NCI-H1105 (cell line): ENCODE measurements at places on chromosomes 6 and 20.

DNA sequence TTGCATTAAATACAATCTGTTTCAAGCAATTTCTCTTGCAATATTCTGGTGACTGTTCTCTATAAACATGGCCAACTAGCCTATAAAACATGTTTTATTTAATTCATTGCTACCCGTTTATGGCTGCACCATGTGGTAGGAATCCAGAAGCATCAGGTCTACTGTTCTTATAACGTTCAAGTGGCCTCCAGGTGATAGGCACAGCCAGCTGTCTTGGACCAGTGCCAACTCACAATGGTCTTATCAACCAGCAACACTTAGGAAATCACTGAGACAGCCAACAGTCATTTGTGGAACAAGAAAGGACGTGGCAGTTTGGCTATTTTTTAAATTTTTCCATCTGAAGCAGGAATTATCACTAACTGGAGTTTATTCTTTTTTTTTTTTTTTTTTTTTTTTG, 193.6 kb downstream of the NKAIN2 start:
- peak; percentile 97 for DNase-seq

DNA sequence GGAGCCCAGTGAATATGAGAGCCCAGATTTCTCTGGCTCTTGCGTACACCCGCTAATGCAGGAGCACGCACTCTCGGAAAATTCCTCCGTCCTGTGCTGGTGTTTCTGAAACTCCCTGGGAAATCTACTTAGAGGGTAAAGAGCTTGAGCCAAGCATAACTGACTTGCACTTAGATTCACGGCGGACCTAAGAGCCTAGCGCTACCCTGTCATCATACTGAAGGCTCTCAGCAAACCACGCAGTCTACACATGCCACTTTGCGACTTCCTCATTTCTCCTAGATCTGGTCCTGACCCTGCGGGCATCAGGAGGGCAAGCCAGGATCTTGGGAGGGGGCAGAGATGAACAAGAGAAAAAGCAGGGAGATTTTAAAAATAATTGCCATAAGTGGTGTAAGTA, 324.7 kb downstream of the CD83 start:
- DNase-seq, result no peak

DNA sequence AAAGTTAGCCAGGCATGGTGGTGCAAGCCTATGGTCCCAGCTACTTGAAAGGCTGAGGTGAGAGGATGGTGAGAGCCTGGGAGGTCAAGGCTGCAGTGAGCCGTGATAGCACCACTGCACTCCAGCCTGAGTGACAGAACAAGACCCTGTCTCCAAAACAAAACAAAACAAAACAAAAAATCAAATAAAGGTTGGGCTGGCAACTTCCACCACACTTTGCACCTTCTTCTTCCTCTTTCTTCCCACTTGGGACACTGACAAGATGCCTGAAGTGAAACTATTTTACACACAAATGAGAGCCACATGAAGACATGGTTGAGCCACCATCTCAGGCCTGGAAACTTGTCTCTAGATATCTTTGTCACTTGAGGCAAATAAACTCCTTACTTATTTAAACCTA, 53.8 kb upstream of the CCDC28A start:
- no peak for DNase-seq

- no peak for DNase-seq
Measured at GRCh38 chr6:148440016-148440415, 97.4 kb downstream of the SASH1 start.

DNA sequence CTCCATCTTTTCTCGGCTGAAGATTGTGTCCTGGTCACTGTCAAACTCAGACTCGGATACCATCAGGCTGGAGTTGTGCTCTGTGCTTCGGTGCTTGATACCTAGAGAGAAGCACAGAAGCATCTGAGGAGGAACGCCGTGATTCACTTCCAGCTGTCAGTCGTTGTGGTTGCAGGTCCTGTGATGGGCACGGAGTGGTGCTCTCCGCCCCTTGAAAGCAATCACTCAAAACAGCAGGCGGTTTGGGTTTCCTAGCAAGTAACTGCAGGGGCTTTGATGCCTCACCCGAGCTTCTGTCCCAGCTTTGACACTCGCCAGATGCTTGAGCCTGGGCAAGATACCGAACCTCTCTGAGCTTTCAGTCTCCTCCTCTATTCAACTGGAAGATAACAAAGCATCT, 52.5 kb downstream of the ALDH5A1 start:
- no peak for DNase-seq

- no peak for DNase-seq
Measured at GRCh38 chr6:143553337-143553736, 41.8 kb upstream of the FUCA2 start.
